ENCODE measurements at places on chromosomes 13 and 19.

DNA sequence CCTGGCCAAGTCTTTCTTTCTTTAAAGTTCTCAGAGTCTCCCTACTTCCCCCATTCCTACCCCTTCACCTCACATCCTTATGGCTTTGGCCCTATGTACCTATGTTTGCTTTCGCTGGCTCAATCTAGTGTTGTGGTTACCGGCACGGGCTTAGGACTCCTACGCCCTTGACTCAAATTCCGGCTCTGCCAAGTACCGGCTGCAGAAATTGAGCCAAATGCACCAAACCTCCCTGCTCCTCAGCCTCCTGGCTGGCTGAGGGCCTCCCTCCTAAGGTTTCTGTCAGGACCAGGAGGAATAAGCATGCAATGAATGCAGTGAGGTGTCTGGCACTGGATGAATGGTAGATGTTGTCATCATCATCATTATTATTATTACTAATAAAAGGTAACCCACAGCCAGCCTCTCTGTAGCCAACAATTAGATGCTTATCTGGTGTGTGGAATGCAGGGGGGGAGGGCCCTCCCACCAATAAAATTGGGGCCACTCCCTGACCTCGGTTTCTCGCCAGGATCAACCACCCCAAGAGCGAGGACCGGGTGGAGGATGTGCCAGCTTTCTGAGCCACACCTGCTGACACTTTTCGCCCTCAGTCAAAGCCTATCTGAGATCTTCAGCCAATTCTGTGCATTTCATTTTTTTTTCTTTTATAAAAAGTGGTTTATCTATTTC lies 20.7 kb downstream of the KLK5 start:
- DNase-seq, result no peak

GRCh38 chr13:65633806-65634205 lies 1596.3 kb downstream of the PCDH9 start:
- DNase-seq, result no peak

DNA sequence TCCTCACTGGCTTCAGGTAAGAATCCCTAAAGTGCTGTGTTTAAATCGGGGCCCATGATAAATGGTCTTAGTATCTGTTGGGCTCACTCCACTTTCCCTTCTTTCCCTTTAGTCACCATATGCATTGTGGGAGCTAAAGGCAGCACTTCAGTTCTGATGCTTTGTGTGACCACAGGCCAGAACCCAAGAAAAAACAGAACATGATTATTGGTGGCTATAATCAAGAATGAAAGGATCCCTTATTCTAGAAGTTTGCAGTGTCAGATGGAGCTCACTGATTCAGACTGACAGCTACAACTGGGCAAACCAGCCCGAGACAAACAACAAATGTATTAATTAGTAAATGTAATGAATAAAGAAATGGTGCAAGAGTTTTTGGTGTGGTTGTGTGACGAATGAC lies 57.3 kb upstream of the POMP start:
- no peak for DNase-seq

DNA sequence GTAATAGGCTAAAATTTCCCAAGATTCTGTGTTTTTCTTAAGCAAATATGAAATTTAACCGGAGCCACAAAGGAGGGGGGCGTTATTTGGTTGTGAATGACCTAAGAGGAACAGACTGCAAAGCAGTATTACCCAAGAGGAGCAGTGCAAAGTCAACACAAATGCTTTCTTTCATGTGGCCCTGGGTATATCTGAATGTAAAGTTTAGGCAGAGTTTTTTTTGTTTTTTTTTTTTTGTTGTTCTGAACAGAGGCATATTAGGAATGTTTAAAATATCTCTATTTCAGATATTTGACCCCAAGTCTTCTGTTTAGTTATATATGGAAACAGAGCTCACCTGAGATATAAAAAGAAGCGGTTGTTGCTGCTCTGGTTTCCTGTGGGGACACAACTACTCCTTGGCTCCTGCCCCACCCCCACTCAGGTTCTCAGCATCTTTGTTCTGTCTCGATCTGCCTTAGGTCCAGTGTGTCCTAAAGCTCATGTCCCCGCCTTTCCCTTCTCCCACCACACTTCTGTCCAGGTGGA lies 220.7 kb downstream of the RFC3 start:
- no peak for DNase-seq

- DNase-seq, result no peak
Measured at GRCh38 chr19:18419699-18420460, 682 bp downstream of the SSBP4 start.

All from left renal pelvis (tissue), 4 donors.